ENCODE measurements at places on chromosomes 2 and 18. TPM values are rescaled to one million over a fixed set of nuclear protein-coding genes. Genes with fewer than 3 reads are reported as not detected.

The SPOPL gene
- total RNA-seq = 15.7 TPM

The ALPI gene
- not detected for total RNA-seq

The UGT1A6 gene
- not detected for total RNA-seq

The ANAPC1 gene
- 43.9 TPM for total RNA-seq

The GBX2 gene
- not detected for total RNA-seq

The CABYR gene
- total RNA-seq = 1.2 TPM

The HOXD12 gene
- not detected for total RNA-seq

The TRAK2 gene
- total RNA-seq = 22.5 TPM

The BMP10 gene
- not detected for total RNA-seq

The EIF5B gene
- 30.4 TPM for total RNA-seq

The TRIM43 gene
- total RNA-seq = not detected
